ENCODE measurements at places on chromosomes 1 and 21.
A peak's percentile ranks its signal among the peaks of the same experiment; 100 is the strongest.

DNA sequence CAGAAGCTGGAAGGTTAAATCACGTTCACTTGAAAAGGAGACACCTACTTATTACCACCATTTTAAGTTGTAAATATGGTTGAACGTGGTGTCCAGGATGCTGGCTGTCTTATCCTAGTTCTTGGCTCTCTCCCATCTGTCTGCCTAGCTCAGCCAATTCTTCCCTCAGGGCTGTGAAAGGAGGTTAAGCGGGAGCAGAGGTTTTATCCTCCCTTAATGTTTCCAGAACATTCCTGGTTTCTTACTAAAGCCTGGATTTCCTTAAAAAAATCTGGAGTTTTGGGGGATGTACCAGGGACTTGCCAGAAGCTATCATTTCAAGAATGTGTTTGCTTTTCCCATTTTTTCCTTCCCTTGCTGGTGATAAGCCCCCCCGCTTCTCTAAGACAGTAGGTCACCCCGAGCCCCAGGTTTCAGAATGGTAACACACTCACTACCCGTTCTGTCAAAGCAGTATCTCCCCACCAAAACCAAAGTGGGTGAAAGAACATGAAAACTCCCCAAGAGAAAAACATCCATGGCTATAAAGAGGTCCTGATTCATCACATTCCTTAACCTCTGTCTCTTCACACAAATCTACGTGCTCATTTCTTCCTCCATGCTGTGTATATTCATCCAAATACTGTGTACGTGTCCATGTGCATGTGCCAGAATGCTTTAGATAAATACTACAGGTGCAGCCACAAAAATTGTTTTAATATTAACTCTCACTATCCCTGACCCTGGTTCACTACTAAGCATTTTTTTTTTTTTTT lies 114.7 kb downstream of the MAP3K21 start:
- DNase-seq: no peak

GRCh38 chr1:171141688-171142415 lies 43.2 kb upstream of the FMO2 start:
- DNase-seq: no peak

- DNase-seq: peak; percentile 46
Observed at GRCh38 chr1:57550092-57550491, 126.2 kb upstream of the DAB1 start.

GRCh38 chr1:116252785-116253184 lies 120.3 kb upstream of the ATP1A1 start:
- no peak for DNase-seq

DNA sequence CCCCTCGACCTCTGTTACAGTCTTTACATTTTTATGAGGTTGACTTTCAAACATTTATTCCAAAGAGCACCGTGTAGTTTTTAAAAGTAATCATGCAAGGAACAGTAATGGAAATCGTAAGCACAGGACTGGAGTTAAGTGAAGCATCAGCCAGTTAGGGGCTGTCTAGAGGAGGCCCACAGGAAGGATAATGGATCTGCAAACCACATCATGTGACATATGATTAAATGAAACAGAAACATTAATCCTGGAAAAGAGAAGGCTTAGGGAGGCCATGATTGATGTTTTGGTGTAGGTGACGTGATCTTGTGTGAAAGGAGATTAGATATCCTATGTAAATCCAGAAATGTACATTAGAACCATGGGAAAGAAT lies 25.0 kb downstream of the RGS7 start:
- no peak for DNase-seq

DNA sequence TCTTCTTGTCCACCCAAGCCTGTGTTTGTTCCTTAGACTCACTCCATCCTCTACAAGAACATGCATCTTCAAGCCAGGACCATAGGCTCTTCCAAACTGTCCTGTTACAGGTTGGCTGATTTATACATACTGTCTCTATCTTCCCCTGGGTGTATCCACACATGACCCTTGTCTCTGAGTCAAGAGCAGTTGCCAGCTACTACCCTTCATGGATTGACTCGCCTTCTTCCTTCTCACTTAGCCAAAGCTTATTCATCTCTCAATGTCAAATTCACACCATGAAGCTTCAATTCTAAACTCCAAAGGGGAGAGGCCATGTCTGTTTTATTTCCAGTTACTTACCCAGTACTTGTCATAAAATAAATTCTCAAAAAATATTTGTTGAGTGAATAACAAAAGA lies 64.1 kb upstream of the CACHD1 start:
- no peak for DNase-seq

DNA sequence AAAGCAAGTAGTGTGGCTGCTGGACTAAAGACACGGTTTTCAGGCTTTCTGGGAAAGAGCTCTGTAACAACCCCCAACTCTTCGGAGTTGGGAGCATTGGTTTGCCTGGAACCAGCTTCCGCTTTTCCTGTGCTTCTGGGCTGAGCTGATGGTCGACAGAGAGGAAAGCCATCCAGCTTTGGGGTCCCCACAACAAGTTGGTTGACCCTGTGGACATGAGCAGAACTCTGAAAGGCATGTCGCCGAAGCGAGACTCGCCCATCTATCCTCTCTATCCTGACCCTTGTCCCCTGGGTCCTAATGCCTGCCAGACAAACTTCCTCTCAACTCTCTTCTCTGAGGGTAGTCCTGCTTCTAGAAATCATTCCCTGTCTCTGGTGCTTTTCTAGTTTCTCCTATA lies 31.9 kb upstream of the FCGR2A start:
- peak; percentile 69 for DNase-seq

- DNase-seq: no peak
Observed at GRCh38 chr21:44927259-44927586, 6.5 kb upstream of the ITGB2 start.

- no peak for DNase-seq
Observed at GRCh38 chr21:38538353-38538752, 40.1 kb upstream of the ERG start.

DNA sequence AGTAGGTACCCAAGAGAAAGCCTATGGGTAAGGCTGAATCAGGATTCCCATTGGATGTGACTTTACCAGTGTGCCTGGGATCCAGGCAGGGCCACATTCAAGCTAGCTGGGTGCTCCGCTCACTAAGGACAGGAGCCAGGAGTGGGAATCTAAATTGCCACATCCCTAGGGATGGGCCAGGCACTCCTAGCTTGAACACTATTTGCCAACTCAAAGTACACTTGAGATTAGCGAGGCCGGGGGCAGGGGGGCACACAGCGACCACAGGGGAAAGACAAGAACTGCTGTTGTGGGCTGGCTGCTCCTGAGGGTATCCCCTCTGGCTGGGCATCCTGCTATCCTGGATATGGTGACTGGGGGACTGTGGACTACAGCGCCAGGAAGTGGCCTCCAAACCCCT lies 4.3 kb downstream of the SLC45A3 start:
- no peak for DNase-seq

DNA sequence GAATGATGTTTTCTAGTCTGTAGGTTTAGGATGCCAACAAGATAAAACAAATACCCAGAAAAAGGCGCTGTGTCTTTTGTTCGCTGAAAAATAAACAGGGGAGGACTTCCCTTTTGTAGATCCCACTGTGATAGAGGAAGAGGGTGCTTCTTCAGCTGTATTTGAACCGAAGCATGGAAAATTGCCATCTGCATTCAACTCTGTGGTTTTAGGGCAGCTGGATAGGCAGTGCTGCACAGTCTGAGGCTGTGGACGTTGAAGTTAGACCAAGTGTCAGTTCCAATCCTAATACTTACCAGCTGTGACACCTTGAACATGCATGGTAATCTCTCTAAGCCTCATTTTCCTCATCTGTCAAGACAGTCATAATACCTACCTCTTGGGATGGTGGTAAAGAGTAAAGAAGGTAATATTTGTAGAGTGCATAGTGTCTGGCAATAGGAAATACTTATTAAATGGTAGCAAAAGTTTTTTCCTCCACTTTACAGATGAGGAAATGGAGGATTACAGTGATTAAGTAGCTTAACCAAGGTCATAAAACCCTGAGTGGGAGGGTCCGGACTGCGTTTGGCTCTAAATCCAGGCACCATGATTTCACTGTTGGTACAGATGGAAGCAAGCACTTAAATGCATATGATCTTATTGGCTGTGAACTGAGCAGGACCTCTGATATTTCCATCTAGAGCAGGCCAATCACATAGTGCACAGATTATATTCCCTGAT lies 48.5 kb downstream of the UTP25 start:
- no peak for DNase-seq

GRCh38 chr1:32742956-32743355 lies 40.4 kb upstream of the SYNC start:
- DNase-seq: no peak

DNA sequence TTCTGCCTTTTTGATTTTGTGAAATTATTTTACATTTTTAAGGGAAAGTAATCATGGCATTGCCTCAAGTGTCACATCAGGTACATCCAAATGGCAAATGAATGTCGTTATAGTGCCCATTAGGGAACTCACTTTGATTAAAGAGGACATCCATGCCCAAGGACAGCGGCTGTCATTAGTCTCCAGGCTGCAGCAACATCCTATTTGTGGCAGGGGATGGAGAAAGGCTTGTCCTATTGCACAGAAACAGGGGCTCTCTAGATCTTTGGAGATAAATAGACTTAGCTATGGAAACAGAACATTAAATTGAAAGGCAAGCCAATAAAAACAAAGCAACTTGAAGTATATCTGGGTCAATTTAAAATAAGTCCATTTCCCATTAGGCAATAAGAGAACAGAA lies 439.3 kb downstream of the NEGR1 start:
- no peak for DNase-seq

DNA sequence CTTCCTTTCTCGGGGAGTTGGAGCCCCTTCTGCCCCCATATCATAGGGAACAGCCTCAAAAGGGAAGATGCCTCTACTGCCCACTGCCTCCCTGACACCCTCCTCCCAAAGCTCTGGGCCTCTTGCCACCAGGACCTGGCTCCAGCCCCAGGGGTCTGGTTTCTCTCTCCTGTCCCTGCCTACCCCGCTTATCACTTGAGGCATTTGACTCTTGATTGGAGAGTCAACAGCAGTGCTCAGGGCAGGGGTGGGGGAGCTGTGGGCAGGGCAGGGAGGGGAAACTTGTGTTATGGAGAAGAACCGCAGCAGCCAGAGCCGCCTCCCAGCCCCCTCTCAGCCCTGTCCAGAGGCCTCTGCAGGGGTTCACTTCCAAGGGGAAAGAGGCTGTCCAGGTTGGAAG lies 573 bp downstream of the TRIM63 start:
- DNase-seq: no peak

GRCh38 chr1:64838486-64838885 lies 93.6 kb downstream of the RAVER2 start:
- no peak for DNase-seq

- peak; percentile 78 for DNase-seq
Observed at GRCh38 chr1:179082999-179083335, 1.1 kb downstream of the TOR3A start.

GRCh38 chr1:43587594-43587993 lies 56.9 kb downstream of the PTPRF start:
- DNase-seq: no peak

DNA sequence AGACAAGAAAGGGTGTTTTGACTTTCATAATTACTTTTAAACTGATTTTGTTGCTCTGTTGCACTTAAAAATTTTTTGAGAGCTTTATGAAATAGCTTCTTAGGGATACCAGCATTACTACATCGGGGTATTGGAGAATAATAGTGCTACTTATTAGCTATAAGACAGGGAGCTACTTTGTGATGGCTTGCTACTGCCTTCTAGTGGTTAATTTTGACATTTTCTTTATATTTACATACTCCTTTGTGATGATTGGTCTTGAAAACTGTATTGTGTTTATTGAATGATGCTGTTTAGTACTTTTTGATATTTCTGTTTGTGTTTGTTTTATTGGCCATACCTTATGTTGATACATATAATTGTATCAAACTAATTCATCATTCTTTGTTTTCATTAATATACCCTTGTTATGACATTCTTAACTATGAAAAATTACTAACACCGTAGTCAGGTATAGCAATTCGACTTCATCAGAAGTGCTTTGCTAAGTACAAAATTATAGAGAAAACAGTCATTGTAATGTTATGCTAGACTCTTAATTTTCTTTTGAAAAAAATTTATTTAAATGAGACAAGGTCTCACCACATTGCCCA lies 85.5 kb downstream of the CLIC4 start:
- peak; percentile 71 for DNase-seq

DNA sequence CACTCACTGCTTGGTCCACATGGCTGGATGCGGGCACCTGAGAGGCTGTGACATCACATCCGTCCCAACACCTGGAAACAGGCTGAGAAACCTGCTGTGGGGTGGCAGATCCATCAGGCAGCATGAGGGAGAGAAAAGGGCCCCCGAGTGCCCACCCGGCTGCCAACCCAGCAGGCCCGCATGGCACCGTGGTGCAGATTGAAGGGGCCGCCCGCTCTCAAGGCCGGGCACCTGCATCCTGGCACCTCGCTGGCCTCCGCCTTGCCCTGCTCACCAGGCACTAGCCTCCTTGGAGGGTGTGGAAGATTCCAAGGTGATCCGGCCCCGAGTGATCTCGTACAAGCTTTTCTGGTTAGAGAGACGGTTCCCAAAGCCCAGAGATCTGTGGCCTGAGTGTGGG lies 110.5 kb downstream of the PRDM16 start:
- no peak for DNase-seq

GRCh38 chr1:18058981-18059605 lies 48.5 kb upstream of the IGSF21 start:
- no peak for DNase-seq

DNA sequence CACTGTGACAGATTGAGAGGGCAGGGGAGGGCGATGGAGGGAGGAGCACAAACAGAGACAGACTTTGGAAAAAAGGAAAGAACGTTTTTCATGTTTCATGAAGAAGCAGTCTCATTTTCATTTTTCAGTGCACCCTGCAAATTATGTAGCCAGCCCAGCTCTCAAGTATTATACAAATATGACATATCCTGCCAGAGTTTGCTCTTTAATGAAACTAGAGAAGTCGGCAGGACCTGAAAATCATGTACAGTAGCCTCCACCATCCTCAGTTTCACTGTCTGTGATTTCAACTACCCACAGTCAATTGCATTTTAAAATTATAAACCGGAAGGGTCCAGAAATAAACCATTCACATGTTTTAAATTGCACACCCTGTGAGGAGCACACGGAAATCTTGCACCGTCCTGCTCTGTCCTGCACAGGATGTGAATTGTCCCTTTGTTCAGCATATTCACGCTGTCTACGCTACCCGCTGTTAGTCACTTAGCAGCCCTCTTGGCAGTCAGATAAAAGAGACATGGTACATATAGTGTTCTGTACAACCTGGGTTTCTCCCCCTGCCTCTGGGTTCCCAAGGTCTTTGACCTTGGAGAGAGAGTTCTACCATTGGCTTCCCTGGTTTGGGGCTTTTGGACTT lies 13.6 kb upstream of the ADARB1 start:
- no peak for DNase-seq

- peak; percentile 44 for DNase-seq
Observed at GRCh38 chr1:36083635-36084496, at the start of gene TEKT2. TSS of gene TEKT2 (plus strand) at chr1:36084094. CDS start at chr1:36084922, 828 bp downstream.
